Fibroblast of villous mesenchyme (primary cell): ENCODE measurements at places on chromosomes 7 and 10.

DNA sequence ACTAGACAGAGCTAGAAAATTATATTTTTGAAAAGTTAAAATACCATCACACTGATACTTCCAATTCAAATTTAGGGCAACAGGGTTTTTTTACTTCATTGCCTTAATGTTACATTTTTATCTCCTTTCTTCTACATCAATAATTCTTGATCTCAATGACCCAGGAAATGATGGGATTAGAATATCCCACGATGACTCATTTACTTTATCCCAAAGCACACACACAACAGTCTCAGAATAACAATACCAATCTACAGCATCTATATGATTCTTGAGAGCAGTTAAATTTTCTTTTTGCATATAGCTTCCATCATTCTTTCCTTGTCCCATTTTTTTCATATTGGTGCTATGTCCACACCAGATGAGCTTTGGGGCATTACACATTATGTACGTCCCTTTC is 98.4 kb upstream of the EEPD1 start:
- DNase-seq = no peak

DNA sequence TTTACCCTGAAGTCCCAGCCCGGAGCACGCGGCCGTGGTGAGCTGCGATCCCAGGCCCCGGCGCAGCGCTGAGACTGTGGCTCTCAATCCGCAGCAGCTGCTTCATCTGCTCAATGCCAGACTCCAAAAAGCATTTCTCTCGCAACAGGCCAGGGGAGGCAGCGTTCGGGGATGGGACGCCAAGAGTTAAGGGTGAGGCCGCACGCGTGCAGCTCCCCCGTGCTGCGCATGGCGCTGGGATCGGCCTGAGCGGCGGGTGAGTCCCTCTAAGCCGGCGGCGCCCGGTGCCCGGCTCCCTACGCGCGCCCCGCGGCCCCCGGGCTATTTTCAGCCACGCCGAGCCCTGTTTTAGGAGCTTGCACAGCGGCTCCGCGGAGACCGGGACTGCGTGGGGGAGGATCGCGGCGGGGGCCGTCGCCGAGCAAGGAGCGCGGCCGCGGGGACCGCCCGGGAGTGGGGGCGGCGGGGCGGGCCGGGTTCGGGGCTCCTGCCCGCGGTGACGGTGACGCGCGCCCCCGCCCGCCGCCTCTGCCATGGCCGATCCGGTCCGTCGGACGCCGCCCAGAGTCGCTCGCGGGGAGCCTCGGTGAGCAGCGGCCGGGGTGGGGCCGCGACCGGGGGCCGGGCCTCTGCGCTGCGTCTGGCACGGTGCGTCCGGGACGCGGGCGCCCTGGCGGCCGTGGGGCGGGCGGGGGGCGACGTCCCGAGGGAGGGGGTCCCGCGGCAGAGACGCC is 29.4 kb upstream of the JAKMIP3 start:
- peak; percentile 11 for DNase-seq

GRCh38 chr7:16422103-16422435 is 731 bp upstream of the CRPPA start:
- peak; percentile 79 for DNase-seq

GRCh38 chr7:99221866-99222265 is 14.0 kb upstream of the KPNA7 start:
- no peak for DNase-seq

- DNase-seq = no peak
These were observed 3.6 kb upstream of the ZEB1 start for GRCh38 chr10:31315453-31315852.

GRCh38 chr7:143979359-143979758 is 20.8 kb upstream of the OR6B1 start:
- DNase-seq = peak; percentile 56

DNA sequence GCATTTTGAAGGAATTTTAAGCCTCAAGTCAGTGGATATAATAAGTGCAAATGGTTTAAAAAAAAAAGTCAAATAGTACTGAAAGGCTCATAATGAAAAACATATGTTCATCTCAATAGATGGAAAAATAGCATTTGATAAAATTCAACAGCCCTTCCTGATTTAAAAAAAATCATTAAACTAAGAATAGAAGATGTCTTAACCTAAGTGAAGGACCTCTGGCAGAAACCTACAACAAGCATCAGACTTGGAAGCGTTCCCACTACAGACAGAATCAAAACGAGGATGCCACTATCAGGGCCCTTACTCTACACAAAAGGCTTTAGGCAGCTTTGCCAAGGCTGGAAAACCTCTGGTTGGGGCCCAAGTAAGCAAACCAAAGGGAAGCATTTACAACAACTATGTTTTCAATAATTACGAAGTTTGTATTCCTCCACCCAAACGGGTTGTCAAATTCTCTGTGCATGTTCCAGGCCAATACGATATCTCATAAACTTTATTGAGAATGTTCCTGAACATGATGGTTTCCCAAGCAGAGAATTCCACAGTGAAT is 45.1 kb downstream of the CYTH3 start:
- DNase-seq = peak; percentile 74

DNA sequence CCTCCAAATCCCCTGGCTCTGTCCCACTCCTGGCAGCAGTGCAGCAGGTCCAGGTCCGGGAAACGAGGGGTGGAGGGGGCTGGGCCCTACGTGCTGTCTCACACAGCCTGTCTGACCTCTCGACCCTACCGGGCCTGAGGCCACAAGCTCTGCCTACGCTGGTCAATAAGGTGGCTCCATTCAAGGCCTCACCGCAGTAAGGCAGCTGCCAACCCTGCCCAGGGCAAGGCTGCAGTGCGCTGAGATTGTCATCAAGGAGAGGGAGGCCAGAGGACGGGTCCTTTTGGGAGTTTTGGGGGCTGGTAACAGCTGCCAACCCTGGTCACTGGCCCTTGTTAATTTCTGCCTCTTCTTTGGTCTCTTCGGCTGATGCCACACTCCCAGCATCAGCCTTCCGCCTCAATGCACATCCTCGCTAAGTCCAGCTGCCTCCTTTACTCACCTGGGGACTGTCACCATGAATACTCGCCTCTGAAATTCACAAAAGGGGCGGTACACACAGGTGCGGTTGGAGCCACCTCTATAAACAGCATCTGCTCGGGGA is 3.5 kb downstream of the EPO start:
- no peak for DNase-seq

DNA sequence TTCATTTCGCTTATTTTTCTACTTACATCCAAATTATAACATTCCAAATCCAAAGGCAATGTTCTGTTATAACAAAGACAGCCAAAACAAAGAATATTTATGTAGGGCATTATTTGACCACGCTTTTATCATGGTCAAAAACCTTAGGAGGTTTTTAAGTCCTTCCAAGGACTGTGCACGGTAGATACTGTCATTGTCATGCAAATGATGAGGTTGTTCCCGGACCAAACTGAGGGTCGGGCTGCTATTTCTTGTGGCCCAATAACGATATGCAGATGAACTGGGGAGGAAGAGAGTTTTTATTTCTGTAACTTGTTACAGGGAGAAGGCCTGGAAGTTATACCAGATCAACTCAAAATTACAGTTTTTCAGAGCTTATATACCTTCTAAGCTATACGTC is 56.6 kb upstream of the STEAP4 start:
- no peak for DNase-seq

DNA sequence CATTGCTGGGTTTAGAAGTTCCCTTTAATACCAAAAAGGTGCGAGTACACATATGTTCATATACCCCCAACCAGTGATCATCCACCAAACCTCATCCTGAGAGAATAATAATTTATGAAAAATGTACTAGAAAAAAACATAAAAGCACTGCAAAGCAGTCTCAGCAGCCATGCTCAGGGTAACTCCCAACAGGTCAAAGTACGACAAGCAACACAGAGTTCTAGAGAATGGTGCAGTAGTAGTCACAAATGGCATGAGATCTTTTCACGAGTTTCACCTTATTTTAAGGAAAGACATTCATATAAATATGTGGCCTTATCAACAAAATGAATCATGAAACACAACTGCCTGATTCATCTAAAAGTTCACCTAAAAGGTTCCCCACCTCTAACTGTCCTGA is 338.5 kb downstream of the PARD3 start:
- DNase-seq = no peak

DNA sequence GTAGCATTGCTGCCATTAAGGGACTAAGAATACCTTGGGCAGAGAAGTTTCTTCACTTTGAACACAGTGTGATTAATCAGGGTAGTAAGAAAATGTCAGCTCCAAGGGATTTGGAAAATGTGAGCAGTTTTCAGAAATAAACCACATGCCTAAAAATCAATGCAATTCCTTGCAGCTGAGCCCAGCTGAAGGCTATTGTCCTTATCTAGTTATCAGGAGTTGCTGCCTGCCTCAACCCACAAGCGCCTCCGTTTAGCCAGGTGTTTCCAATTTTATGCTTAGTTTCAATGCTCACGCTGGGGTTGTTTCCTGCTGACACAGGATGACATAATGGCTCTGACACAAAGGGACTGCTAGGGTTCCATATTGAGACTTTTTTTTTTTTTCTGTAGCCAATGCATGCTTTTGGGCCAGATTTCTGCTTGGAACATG is 132.3 kb upstream of the ANK3 start:
- peak; percentile 2 for DNase-seq

GRCh38 chr7:83649701-83650100 is 762 bp upstream of the SEMA3E start:
- DNase-seq = no peak

- peak; percentile 33 for DNase-seq
These were observed 211.1 kb upstream of the TCF7L2 start for GRCh38 chr10:112738606-112739591.

DNA sequence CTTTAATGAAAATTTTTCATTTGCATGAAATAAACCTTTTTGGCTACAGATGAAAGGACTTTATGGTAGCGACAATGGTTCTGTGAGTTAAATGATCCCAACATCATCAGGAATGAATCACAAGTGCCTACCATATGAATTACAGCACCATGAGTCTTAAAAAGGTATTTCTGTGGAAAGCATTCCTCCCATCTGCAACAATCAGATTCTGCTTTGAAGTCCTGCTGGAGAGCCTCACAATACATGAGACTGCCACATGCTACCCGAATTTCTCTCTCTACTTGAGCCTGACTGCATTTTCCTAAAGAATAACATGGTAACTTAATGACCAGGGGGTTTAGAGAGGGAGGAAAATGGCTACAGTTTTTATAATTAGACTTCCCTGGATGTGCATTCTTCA is 190.3 kb downstream of the TWIST1 start:
- DNase-seq = no peak

DNA sequence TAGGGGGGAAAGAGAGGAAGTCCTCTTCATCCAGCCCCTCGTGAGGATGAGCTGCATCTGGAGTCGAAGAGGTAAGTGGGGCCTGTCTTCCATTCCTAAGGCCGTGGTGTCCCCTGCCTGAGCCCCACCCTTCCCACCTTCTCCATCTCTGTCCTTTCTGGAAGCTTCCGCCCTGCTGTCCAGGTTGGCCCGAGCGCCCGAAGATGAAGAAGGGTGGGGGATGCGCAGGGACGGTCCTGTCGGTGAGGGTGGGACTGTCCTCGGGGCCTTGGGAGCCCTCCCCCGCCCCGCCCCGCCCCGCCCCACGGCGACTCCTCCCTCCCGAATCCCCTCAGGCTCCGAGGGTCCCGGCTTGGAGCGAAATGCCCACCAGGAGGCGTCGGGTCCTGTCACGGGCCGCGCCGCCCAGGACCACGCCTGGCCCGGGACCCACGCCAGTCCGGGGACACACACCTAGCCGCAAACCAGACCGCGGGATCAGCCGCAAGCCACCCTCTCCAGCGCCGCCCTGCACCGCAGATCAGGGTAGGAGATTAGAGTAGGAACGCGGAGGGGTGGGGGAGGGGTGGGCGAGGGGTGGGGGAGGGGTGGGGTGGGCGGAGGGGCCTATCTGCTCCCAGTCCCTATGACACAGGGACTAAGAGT is 15.3 kb downstream of the GPRIN2 start:
- no peak for DNase-seq

- no peak for DNase-seq
These were observed 231.7 kb upstream of the CNTNAP2 start for GRCh38 chr7:145884716-145885514.
